Pulmonary artery endothelial cell (primary cell): ENCODE measurements at places on chromosomes 12 and 14. TPM values are rescaled to one million over a fixed set of nuclear protein-coding genes. Genes with fewer than 3 reads are reported as not detected.

Gene COL2A1
- not detected in 2 replicates for total RNA-seq

DNA sequence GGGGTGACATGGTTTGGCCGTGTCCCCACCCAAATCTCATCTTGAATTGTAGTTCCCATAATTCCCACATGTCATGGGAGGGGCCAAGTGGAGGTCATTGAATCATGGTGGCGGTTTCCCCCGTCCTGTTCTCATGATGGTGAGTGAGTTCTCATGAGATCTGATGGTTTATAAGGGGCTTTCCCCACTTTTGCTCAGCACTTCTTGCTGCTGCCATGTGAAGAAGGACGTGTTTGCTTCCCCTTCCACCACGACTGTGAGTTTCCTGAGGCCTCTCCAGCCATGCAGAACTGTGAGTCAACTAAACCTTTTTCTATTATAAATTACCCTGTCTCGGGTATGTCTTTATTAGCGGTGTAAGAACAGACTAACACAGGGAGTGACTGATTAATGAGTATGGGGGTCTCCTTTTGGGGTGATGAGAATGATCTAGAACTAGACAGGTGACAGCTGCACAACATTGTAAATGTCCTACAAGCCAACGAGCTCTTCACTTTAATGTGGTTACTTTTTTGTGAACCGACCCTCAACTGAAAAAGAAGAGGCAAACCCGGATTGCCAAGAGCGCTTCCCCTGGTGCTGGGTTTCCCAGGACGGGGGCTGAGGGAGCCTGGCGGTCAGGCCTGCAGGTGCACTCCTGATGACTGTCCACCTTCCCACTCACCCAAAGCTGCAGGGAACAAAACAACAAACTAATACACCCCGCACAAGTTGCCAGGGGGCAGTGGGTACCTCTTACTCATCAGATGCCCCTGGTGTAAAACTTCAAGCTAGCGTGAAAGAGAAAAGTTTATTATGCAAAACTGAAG lies 90.1 kb downstream of the NCOR2 start:
- DNase-seq: no peak

DNA sequence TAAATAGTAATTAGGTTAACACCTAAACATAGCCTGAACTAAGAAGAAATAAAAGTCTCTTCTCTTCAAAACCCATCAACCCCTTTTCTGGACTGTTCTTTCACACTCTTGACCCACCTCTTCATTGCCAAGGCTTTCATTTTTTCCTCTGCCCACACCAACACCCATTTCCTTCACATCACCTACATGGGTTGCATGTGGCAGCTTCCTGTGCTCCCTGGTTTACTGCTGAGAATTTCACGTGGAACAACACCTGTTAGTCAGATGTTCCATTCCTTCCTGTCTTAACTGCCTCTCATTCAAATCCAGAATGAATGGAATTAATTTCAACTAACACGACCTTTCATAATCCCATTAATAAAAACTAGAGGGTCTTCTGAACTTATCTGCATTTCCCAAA lies 157.3 kb downstream of the BCAT1 start:
- DNase-seq: no peak

GRCh38 chr12:111410431-111411184 lies 4.9 kb downstream of the SH2B3 start:
- no peak for DNase-seq

GRCh38 chr12:15600223-15600935 lies 188.8 kb downstream of the EPS8 start:
- DNase-seq: no peak

DNA sequence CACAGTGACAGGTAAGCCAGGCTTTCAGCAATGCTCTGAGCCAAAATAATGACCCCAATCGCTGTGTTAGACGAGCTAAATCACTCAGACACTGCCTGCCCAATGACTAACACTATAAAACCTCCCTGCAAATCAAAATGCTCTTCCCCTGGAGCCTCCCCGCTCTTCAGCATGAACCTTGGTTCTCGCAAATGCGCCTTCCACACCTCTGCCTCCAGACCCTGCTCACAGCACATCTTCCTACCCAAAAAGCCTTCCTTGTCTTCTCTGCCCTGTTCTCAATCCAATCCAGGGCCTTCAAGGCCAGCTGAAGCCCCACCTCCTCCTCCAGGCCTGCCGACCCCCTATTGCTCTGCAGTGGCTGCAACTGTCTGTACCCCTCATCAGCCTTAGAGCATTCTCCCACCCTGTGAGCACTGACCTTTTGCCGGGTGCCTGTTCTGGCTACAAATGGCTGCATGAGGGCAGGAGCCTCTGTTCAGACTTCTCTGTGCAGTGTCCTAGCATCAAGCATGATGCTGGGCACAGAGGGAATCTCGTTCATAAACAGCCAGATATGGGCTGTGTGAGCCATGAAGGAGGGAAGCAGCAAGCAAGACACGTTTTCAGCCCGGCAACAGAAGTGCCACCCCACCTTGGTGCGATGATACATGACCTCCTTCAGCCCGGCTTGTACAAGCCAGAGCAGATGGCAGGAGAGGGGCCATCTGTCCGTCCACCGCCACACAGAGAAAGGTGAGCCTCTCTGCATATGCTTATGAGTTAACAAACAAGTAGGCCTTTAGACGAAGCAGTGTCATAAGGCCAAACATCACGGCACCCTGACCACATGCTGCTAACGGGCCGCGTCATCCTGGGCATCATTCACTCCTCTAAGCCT lies 64.5 kb upstream of the DDX11 start:
- DNase-seq: no peak

DNA sequence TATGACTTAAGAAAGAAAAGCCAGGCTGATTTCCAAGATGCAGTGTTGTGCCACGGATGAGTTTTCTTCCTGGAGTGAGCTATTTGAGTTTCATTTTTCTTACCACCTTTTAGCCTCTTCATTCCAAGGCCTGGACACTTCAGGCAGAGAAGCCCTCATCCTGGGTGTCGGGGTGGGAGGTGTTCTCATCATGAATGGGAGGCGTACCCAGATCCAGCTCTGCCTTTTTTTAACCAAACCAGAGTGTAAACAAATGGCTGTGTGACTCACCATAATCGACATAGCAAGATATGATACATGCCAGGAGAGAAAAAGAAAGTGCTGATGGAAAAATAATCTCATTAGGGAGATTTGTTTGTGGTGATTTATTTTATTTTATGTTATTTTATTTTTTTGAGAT lies 79.9 kb downstream of the ARF6 start:
- no peak for DNase-seq
